ENCODE measurements at places on chromosomes 13 and 19. TPM values are rescaled to one million over a fixed set of nuclear protein-coding genes. Genes with fewer than 3 reads are reported as not detected.

GRCh38 chr13:76378767-76379166, 507.4 kb downstream of the KCTD12 start:
- H3K4me1 ChIP-seq, result no peaks in the 10 kb centered on the region
- H3K4me3 ChIP-seq, result no peak overlapping the region
- DNase-seq, result no peak
- H3K27ac ChIP-seq, result no peak overlapping the region
- no peaks in the 10 kb centered on the region for H3K27me3 ChIP-seq
- H3K36me3 ChIP-seq, result no peaks in the 10 kb centered on the region

TMC4 gene
- total RNA-seq, result 0.74 TPM

DNA sequence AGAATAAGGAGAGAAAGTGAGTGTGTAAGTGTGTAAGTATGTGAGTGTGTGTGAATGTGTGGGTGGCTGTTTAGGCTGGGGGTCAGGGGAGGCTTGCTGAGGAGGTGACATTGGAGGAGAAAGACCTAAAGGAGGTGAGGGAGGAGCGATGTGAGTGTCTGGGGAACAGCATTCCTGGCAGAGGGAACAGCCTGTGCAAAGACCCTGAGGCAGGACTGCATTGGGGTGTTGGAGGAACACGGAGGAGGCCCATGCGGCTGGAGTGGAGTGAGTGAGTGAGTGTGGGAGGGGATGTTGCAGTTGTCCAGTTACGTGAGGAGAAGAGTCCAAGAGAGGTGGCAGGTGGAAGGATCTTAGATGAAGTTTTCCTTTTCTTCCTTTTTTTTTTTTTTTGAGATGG, 31.8 kb downstream of the NFILZ start:
- H3K4me1 ChIP-seq, result no peaks in the 10 kb centered on the region
- H3K27ac ChIP-seq, result no peak overlapping the region
- no peak overlapping the region for H3K4me3 ChIP-seq
- no peak for DNase-seq

COL4A2 gene
- 49.1 TPM for total RNA-seq

DNA sequence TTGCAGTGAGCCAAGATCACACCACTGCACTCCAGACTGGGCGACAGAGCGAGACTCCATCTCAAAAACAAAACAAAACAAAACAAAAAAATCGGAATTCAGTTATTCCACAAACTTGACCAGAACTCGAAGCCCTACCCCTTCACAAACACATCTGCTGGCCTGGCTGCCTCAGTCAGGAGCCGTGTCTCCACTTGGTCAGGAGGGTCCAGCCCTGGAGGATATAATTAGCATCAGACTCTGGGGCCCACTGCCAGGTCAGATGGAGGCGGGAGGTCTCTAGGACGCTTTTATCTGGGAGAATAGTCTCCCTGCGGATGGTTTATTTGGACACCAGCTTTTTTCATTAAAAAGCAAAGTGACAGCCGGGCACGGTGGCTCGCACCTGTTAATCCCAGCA, 8.0 kb downstream of the ELL start:
- DNase-seq, result no peak
- H3K27me3 ChIP-seq, result no peaks in the 10 kb centered on the region
- peak overlapping the region; percentile 76 for H3K27ac ChIP-seq
- no peaks in the 10 kb centered on the region for H3K36me3 ChIP-seq

DNA sequence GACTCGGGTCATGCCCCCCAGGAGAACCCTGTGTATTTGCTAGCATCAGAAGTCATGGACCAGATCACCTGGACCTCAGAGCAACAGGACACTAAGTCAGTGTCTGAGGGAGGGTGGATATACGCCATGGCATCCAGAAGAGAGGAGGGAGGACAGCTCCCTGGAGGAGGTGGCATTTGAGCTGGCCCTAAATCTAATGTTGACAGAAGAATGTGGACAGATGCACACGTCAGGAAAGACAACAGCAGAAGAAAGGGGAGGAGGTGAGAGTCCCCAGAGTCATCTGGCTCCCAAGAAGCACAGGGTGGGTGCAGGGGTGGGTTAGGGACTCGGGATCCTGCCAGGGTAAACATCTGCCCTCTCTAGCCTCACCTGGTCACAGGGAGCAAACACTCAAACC, 24.5 kb upstream of the CCNE1 start:
- H3K36me3 ChIP-seq, result no peaks in the 10 kb centered on the region
- H3K27me3 ChIP-seq, result no peaks in the 10 kb centered on the region
- H3K4me1 ChIP-seq, result no peaks in the 10 kb centered on the region

All from psoas muscle (tissue), 8 donors.